ENCODE measurements at places on chromosomes 2 and 18.

DNA sequence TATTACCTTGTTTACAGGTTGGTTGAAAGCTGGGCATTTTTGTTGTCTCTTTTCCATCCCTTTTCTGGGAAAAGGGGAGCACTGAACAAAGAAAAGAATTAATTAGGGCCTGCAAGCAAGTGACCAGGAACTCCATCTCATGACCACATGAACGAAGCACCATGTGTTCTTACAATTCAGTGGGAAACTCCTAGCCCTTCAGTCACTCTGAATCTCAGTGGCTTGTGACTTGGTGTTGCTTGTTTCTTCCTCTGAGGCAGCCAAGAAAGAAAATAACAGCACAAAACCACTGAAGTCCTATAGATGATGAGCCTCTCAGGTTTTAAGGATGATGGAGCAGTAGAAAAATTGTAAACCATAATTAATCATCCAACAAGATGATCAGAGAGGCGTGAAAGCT is 129.1 kb upstream of the CAB39 start:
- no peak for DNase-seq

DNA sequence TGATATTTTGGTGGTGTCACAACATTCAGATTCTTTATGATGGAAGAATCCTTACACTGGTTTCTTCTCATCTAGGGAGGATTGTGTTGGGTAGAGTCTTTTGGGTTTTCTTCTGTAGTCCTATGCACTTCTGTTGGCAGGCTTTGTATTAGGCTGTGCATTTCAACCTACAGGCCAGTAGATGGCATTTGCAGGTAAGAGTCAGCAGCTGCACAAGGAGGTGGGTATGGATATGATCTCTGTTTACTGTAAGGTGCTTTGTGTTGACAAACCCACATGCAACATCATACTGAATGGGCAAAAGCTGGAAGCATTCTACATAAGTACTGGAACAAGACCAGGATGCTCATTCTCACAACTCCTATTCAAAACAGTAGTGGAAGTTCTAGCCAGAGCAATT is 656.8 kb downstream of the METTL4 start:
- DNase-seq = no peak

DNA sequence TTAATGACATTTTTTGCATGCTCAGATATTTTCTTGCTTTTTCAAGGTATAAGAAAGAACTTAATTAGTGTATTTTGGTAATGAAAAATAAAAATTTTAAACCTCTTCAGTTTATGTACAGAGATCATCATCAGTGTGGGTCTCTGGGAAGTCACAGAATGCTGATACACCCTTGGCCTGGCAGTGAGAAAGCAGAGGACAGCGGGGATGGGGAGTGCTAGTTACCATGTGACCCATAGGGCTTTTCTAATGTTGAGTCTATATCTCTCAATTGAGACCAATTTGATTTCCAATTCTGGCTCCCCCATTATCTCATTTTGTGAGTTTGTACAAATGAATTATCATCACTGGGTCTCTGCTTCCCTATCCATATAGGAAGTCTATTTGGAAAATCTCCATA is 305.7 kb downstream of the CYRIA start:
- DNase-seq = no peak

DNA sequence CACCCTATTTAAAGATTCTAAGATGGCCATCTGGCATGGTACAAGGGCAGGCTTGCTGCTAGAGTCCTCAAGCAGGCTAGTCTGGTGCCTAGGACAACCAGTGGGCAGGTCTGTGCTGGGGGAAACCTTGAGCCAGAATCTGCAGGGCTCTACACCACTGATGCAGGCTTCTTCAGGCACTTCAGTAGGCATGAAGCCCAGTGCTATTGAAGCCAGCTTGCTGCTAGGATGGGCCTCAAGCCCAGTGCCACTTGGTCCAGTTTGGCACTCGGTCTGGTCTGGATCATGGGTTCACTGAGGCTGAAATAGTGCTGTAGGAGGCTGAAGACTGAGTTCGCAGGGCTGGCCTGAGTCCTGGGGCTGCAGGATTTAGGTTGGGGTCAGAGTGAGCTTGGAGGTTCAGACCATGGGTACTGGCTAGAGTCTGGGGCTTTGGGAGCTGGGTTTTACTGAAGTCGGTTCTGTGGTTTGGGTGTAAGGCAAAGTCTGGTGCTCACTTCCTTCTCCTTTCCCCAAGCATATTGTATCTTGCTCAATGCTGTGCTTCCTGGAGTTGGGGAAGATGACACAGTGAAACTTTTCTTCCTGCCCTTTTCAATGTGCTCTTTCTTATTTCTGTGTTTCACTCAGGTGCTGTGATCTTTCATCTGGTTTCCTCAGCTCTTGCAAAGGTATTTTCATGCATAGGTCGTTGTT is 41.2 kb downstream of the SP100 start:
- DNase-seq = no peak

GRCh38 chr2:110816404-110817365 is 84.3 kb downstream of the ACOXL start:
- no peak for DNase-seq

DNA sequence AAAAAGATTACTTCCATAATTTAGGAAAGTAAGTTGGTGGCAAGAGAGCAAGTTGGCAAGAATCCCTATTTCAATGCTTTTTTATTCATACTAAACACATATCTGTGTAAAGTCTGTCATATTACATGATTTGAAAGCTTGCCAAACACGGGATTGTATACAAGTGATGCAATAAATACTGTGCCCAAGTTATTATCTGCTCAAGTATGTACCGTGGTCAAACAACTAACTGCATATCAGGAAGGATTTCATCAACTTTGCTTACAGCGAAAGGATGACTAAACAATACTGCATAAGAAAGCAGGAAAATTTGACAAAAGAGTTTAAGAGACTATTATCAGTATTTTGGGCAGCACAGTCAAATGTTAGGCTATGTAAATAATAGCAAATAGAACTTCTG is 69.6 kb upstream of the SCN1A start:
- no peak for DNase-seq

- no peak for DNase-seq
Measured at GRCh38 chr2:75475976-75476375, 84.8 kb downstream of the EVA1A start.

DNA sequence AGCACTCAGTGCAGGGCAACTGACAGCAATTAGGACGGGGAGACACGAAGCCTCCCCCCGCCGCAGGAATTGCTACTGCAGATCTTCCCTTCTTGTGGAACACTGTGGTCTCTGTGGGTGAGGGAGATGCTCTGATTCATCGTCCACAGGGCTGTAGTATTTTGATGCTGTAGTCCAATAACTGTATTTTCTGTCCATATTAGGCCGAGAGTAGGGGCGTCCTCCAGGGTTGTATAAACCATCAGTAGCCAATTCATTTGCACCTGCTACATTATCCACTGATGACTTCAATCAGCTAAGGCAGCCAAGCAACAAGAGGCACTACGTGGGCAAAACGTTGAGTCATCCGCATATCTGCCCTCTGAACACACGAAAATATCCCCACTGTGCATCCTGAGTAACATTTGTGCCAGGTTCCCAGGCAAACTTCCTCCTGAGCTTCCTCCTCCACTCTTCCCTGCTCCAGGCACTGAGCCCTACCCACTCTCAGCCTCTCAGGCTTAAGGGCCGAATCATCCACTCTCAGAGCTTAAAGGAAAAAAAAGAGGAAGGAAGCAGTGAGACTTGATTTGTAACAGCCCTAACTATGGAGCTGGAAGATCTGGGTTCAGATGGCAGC is 62.1 kb downstream of the LBH start:
- DNase-seq = no peak

GRCh38 chr2:174779361-174779928 is 15.2 kb upstream of the CHRNA1 start:
- no peak for DNase-seq

DNA sequence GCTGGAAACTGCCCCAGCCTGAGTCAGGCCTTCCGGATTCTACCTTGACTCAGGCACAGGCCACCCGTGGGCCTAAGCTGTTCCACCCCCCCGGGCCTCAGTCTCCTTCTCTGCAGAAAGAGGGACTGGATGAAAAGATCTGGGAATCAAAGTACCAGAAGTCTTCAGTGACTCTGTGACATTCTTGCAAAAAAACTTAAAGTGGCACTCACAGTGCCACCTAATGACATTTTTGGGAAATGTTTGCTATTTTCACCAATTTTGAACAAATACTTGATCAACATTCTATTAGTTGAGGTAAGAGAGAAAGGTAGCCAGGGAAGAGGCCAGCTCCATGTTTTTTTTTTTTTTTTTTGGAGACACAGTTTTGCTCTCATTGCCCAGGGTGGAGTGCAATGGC is 48.3 kb upstream of the ACAA2 start:
- DNase-seq = no peak

Data from stimulated activated CD8-positive, alpha-beta memory T cell treated with anti-CD3 and anti-CD28 coated beads, Interleukin-7, amount 100 ng/mL, for 24 hours (primary cell).